Inflammatory macrophage treated with lipopolysaccharide for 1 hour (primary cell): ENCODE measurements at places on chromosomes 12 and 14.

DNA sequence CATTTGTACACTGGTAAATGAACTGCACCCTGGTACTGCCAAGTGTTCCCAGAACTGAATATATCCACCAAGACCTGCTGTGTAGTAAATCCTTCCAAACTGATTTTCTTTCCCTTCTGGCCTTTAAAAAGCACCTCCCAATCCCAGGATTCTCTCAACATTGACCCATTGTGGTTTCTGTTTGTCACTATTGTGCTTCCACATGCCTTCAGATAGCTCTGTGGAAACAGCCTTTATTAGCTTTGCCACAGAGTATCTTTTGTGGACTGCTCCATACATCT lies 949 bp upstream of the KIF21A start:
- DNase-seq = no peak

- DNase-seq = peak; percentile 1
Observed at GRCh38 chr12:21169878-21170472, 39.0 kb downstream of the SLCO1B1 start.

DNA sequence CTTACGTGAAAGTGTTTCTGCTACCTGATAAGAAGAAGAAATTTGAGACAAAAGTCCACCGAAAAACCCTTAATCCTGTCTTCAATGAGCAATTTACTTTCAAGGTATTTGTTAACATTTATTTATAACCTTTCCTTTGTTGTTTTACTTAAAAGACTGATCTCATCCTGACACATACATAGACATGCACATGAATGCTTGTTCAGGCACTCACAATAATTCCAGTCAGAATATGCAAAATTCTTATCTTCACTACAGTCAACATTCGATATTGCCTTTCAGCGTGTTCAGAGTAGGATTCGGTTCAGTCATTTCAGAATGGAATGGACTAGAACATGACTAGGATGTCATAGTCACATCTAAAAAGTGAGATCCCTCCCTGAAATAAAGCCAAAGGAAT lies 394.6 kb downstream of the PAWR start:
- no peak for DNase-seq

DNA sequence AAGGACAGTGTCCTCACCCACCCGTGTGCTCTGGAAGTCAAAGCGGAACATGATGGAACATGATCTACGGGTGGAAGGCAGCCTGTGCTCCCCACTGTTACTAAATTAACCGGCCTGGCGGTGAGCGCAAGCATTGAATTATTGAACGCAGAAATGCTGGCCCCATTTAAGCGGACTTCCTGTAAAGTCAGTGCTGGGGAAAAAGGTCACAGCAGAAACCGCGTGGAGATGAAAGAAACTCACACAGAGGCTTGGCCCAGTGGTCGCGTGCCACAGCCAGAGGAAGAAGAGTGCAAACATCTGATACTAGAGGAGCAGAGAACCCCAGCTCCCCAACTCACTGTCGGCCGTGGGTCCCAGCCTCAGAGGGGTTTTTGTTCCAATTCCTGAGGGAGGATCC lies 321.2 kb downstream of the ADGRD1 start:
- no peak for DNase-seq

GRCh38 chr14:30484976-30485375 lies 74.0 kb upstream of the G2E3 start:
- DNase-seq = no peak
